Esophagus (tissue), 2 donors: ENCODE measurements at places on chromosomes 7 and 10. TPM values are rescaled to one million over a fixed set of nuclear protein-coding genes. Genes with fewer than 3 reads are reported as not detected.

The PBLD gene
- 1.2 TPM for polyA plus RNA-seq

The TFEC gene
- polyA plus RNA-seq = 0.16 TPM

The FKBP6 gene
- polyA plus RNA-seq = not detected

The HPSE2 gene
- 3.5 TPM for polyA plus RNA-seq

The DRGX gene
- polyA plus RNA-seq = 0.04 TPM

The UTF1 gene
- polyA plus RNA-seq = not detected

The MTG1 gene
- polyA plus RNA-seq = 36.7 TPM

The CHST3 gene
- 2.6 TPM for polyA plus RNA-seq

The UCMA gene
- not detected for polyA plus RNA-seq

The PFKP gene
- 66.9 TPM for polyA plus RNA-seq

The ST8SIA6 gene
- 0.13 TPM for polyA plus RNA-seq

The NUTM2A gene
- 1.5 TPM for polyA plus RNA-seq

The C10orf53 gene
- polyA plus RNA-seq = not detected

The C10orf105 gene
- 0.02 TPM for polyA plus RNA-seq

The CCAR1 gene
- 24.3 TPM for polyA plus RNA-seq

The PDE1C gene
- polyA plus RNA-seq = 1.9 TPM

The OR2A12 gene
- polyA plus RNA-seq = not detected

The MRPL43 gene
- polyA plus RNA-seq = 60.6 TPM

The ZNF488 gene
- 0.81 TPM for polyA plus RNA-seq

The DENND10 gene
- polyA plus RNA-seq = 20.4 TPM

The WASHC2A gene
- polyA plus RNA-seq = 12.9 TPM

The SLC26A5 gene
- polyA plus RNA-seq = 0.01 TPM

The NPC1L1 gene
- polyA plus RNA-seq = 0.65 TPM

The THAP5 gene
- 3.6 TPM for polyA plus RNA-seq

The BICC1 gene
- 0.45 TPM for polyA plus RNA-seq

The CALML3 gene
- 330 TPM for polyA plus RNA-seq

The TAS2R4 gene
- polyA plus RNA-seq = 0.51 TPM

The VSTM4 gene
- polyA plus RNA-seq = 1.2 TPM

The CDNF gene
- 0.81 TPM for polyA plus RNA-seq

The EGFR gene
- polyA plus RNA-seq = 12.8 TPM

The EBF3 gene
- polyA plus RNA-seq = 0.57 TPM

The SFTPD gene
- polyA plus RNA-seq = 1.3 TPM

The MSS51 gene
- polyA plus RNA-seq = 2.0 TPM

The ITIH5 gene
- 2.6 TPM for polyA plus RNA-seq

The FFAR4 gene
- 0.08 TPM for polyA plus RNA-seq

The ZNF804B gene
- not detected for polyA plus RNA-seq

The NCF1 gene
- polyA plus RNA-seq = 2.9 TPM

The CTAGE15 gene
- polyA plus RNA-seq = 0.05 TPM

The AUTS2 gene
- 15.6 TPM for polyA plus RNA-seq

The GPR15LG gene
- 273 TPM for polyA plus RNA-seq

The FGL2 gene
- 3.4 TPM for polyA plus RNA-seq

The ANXA8L1 gene
- 279 TPM for polyA plus RNA-seq
